Left colon (tissue), 2 donors: ENCODE measurements at places on chromosomes 7 and 10. TPM values are rescaled to one million over a fixed set of nuclear protein-coding genes. Genes with fewer than 3 reads are reported as not detected.

ZNF92 gene
- total RNA-seq, result 6.8 TPM

RNF148 gene
- 0.25 TPM for total RNA-seq

GRCh38 chr7:129907122-129907736 is 45.5 kb downstream of the UBE2H start:
- DNase-seq, result no peak

GRCh38 chr10:121078036-121078435 is 226.9 kb downstream of the WDR11 start:
- DNase-seq, result no peak

DNA sequence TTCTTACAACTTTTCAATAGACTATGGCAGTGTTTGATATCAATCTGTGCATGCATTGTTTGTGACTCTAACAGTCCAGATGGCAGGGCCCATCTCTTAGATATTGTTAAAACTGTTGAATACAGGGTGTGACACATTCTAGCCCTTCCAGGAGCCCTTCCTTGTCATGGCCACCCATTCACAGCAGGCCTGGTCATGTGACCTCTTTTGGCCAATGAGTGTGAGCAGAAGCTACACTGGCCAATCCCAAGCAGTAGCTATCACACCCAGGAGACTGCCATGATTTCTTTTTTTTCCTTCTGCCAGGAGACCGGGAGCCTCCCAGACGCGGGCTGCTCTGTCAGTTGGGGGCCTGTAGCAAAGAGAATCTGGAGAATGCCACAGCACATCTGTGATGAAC is 655.4 kb upstream of the MKI67 start:
- no peak for DNase-seq

- DNase-seq, result peak; percentile 94
Measured at GRCh38 chr10:72248468-72249151, 25.1 kb upstream of the DDIT4 start.

DNA sequence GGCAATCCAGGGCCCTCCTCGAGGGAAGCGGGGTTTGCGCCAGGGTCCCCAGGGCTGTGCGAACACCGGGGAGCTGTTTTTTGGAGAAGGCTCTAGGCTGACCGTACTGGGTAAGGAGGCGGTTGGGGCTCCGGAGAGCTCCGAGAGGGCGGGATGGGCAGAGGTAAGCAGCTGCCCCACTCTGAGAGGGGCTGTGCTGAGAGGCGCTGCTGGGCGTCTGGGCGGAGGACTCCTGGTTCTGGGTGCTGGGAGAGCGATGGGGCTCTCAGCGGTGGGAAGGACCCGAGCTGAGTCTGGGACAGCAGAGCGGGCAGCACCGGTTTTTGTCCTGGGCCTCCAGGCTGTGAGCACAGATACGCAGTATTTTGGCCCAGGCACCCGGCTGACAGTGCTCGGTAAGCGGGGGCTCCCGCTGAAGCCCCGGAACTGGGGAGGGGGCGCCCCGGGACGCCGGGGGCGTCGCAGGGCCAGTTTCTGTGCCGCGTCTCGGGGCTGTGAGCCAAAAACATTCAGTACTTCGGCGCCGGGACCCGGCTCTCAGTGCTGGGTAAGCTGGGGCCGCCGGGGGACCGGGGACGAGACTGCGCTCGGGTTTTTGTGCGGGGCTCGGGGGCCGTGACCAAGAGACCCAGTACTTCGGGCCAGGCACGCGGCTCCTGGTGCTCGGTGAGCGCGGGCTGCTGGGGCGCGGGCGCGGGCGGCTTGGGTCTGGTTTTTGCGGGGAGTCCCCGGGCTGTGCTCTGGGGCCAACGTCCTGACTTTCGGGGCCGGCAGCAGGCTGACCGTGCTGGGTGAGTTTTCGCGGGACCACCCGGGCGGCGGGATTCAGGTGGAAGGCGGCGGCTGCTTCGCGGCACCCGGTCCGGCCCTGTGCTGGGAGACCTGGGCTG is 26.0 kb downstream of the PRSS2 start:
- no peak for DNase-seq

DNA sequence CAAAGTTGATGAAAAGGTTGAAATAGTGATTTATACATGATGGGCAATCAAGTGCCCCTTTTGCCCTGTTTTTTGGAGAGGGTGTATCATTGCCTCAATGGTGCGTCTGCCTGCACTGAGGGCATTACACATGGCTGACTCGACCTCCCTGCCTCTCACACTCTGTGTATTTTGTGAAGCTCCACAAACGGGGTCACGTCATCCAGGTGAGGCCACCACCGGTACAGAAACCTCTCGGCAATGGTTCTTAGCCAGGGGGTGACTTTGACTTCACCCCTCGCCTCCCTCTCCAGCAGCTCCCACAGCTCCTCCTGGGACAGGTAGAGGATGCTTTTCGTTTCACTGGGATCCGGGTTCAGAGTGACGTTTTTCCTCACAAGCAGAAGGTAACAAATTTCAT is 6.3 kb downstream of the IDI2 start:
- no peak for DNase-seq

- no peak for DNase-seq
Measured at GRCh38 chr10:53909791-53910190, 891.2 kb downstream of the PCDH15 start.
